ENCODE measurements at places on chromosomes 13 and 19.

DNA sequence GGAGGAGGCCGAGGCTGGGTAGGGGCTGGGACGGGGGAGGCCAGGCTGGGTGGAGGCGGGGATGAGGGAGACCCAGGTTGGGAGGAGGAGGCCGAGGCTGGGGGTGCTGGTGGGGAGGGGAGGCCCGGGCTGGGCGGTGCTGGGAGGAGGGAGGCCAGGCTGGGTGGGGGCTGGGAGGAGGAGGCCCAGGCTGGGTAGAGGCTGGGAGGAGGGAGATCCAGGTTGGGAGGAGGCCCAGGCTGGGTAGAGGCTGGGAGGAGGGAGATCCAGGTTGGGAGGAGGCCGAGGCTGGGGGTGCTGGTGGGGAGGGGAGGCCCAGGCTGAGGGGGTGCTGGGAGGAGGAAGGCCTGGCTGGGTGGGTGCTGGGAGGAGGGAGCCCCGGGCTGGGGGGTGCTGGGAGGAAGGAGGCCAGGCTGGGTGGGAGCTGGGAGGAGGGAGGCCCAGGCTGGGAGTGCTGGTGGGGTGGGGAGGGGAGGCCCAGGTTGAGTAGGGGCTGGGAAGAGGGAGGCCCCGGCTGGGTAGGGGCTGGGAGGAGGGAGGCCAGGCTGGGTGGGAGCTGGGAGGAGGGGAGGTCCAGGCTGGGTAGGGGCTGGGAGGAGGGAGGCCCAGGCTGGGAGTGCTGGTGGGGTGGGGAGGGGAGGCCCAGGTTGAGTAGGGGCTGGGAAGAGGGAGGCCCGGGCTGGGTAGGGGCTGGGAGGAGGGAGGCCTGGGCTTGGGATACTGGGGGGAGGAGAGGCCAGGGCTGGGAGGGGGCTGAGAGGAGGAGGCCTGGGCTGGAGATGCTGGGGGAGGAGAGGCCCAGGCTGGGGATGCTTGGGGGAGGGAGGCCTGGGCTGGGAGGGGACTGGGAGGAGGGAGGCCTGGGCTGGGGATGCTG is 10.7 kb downstream of the TPGS1 start:
- DNase-seq, result no peak

GRCh38 chr19:6222884-6223283 is 56.9 kb downstream of the MLLT1 start:
- no peak for DNase-seq

GRCh38 chr19:2341982-2342381 is 13.5 kb downstream of the SPPL2B start:
- no peak for DNase-seq

GRCh38 chr19:13165162-13165997 is 15.2 kb downstream of the IER2 start:
- DNase-seq, result no peak

DNA sequence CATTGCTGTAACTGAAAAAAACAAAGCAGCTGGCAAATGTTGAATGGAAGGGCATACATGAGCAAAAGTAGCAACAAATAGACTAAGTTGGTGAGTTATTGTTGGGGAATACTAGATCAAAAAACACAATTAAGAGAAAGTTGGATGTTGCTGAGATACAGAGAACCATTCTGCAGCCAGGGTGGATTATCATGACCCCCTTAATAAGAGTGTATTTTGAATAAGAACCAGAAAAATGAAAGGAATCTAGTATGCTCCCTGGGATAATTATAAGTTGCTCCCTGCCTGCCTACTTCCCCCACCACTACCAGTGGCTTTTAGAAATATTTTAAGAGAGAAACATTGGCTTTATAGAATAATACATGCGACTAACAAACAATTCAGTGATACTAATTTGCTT is 14.5 kb upstream of the TRPC4 start:
- no peak for DNase-seq

GRCh38 chr19:36267061-36267845 is 52.3 kb downstream of the ZNF146 start:
- DNase-seq, result no peak

DNA sequence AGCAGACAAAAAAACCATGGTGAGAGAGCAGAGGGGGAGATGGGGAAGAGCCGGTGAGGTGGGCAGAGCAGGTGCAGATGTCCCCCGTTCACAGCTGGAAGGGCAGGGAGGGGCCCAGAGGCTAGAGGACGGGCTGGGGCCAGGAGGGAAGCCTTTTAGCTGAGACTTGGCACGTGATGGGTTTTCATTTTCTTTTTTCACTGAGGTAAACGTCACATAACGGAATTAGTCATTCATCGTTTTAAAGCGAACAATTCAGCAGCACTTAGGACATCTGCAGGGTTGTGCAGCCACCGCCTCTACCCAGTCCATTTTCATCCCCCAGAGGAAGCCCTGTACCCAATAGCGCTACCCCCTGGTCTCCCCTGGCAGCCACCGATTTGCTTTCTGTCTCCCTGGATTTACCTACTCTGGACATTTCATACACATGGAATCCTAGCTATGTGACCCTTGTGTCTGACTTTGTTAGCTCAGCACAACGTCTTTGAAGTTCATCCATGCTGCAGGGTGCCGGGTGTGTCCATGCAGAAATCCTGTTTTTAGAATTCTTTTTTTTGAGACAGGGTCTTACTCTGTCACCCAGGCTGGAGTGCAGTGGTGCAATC is 16.0 kb upstream of the EMC10 start:
- DNase-seq, result no peak

- DNase-seq, result peak; percentile 34
Observed at GRCh38 chr13:99501848-99502301, 603 bp downstream of the TM9SF2 start.

DNA sequence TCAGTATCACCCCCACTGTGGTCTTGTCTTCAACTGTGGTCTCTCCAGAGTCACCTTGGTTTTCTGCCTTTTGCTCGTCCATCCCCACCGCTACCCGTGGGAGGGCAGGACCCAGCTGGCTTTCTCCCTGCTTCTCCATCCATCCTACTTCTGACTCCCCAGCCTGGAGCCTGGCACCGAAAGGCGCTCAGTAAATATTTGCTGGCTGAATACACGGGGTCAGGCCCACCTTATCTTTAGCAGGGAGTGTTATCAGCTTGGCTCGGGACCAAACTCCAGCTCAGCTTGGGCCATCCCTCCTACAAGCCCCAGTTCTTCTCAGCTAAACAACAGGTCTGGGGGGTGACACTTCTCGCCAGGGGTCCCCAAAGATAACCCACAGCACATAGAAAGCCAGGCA is 62.0 kb upstream of the KLF2 start:
- DNase-seq, result no peak

DNA sequence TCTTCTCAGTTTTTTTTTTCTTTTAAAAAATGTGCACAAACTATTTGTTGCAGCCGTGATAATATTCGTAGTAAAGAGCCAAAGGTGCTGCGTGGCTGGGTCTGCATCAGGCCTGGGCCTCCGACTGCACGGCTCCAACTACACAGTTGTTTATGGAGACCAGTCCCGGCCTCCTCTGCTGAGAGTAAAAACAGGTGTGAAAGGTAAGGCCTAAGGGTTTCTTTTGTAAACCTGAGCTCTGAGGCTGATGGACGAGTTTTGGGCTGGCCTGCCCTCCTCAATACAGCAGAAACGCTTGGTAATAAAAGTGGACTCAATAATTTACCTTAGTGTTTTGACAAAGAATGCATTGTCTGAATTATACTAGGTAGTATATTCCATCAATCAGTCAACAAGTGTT is 3.9 kb downstream of the MBNL2 start:
- DNase-seq, result no peak

DNA sequence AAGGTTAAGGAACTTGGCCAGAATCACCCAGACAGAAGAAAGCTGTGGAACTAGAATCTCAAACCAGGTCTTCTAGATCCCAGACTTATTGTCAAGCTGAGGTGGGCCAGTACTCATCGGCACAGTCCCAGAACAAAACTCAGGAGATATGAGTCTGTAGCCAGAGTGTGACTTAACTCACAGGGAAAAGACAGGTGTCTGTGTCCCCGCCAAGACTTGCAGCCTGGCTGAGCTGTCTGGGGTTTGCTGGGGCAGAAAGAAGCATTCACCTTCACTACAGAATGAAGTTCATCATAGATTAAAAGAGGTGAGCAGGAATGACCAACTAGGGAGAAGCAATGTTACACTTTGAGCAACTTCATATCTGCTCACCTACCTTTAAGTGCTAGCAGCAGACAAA is 257.2 kb downstream of the FOXO1 start:
- no peak for DNase-seq

DNA sequence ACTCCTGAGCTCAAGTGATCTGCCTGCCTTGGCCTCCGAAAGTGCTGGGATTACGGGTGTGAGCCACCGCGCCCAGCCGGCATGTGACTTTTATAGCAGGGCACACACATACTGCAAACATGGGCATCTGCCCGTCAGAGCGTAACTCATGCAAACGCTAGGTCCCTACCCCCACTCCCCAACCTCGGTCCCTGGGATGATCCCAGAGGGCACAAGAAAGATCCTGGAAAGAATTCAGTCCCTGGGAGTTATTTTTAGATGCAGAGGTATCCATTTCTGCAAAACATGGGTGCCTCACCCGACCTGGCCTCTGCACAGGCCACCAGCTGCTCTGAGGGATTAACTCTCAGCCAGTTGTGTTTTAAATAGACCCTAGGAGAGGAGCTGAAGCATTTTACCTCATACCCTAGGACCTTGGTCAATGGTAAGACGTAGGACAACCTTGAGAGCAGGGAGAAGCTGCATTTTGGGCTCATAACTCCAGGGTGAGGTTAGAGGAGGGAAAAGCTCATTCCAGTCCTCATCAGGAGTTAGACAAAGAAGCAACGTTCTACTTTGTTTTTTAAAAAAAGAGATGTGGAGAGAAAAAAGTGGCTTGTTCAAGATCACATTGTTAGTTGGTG is 10.8 kb downstream of the TMEM38A start:
- DNase-seq, result no peak

DNA sequence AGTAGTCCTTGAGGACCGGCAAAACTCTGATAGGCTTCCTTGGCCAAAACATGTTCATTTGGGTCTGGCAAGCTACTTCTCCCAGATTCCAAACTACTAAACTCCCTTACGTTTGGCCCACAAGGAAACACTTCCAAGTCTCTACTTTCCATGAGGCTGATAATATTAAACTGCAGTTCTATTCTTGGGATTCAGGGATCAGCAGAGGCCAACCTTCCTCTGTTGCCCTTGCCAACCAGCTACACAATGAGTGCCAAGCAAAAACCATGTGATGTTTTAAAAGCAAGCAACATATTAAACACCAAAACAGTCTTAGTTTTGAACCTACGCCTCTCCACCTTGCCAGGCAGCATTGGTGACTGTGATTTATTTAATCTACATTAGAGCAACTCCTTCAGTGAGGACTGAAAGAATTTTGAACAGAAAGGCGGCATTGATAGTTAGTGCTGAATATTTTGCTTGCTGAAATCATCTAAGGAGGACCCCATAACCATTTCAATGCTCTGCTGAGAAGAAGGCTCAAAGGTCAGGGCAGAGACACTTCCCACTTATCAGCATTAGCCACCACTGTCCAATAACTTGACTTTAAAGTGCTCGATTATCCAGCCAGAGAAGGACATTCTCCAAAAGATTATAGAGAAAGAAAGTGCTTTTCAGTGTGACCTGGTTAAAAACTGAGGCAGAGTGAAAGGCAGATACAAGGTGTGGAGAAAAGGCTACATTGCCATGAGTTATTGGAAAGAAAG is 287.1 kb downstream of the TBC1D4 start:
- no peak for DNase-seq

- no peak for DNase-seq
Observed at GRCh38 chr19:12828494-12828893, 5.9 kb downstream of the RTBDN start.

DNA sequence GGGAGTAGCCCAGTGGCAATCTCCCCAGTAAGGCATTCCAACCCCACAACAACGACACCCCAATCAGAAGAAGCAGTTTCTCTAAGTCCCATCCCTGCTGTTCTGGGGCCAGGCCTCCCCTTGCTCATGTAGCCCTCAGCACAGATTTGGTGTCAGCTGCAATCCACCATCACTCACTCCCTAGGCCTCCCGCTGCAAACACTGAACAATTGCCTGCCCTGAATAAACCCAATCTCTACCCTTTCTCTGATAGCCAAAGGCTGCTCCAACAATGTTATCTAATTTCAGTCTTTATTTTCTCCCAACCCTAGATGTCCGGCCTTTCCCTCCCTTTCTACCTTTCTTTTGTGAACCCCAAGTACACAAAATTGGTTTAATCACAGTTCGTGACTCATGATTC is 5.6 kb upstream of the SOX21 start:
- DNase-seq, result no peak

- DNase-seq, result no peak
Observed at GRCh38 chr19:1136201-1136600, 32.4 kb downstream of the GPX4 start.

DNA sequence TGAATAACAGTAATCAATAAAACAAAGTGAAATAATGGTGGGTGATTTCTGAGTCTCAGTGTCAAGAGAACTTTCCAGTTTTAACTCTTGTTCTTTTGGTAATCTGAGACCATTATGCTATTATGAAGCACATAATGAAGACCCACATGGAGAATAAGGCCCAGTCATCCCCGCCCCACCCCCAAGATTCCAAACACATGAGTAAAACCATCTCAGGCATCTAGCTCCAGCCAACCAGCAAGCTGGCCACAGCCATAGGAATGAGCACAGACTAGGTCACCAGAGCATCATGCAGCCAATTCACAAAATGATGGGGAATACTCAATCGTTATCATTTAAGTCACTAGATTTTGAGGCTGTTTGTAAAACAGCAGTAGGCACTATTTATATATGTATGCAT is 1769.0 kb upstream of the PCDH20 start:
- no peak for DNase-seq

GRCh38 chr13:43133792-43134191 is 110.4 kb downstream of the DNAJC15 start:
- no peak for DNase-seq

GRCh38 chr19:39237200-39238184 is 7.3 kb downstream of the IFNL3 start:
- peak; percentile 43 for DNase-seq

DNA sequence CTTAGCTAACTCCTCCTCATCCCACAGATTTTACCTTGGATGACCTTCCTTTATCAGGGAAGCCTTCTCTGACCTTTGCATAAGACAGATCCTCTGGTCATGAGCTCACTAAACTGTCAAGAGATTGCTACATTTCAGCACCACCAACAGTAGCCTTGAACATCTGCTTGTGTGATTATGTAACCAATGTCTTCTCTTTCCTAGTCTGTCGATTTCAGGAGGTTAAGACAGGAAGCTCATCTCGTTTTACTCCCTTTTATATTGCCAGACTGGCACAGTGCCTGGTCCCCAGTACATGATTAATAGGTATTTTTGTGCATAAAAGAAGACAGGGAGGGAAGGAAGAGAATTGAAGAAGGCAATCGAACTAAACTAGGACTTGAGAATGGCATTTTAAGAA is 1697.7 kb downstream of the EFNB2 start:
- no peak for DNase-seq

- DNase-seq, result no peak
Observed at GRCh38 chr13:23443110-23443509, 9.6 kb upstream of the SACS start.

GRCh38 chr13:51629491-51630287 is 45.4 kb downstream of the WDFY2 start:
- DNase-seq, result no peak
